A172 (cell line): ENCODE measurements at places on chromosomes 16 and 17. TPM values are rescaled to one million over a fixed set of nuclear protein-coding genes. Genes with fewer than 3 reads are reported as not detected.

Gene TBC1D3I
- total RNA-seq: 0.22 TPM in 1 of 2 replicates, not detected in the other

Gene MT1F
- not detected in 2 replicates for total RNA-seq

Gene CDH11
- total RNA-seq: 23.8 and 26.9 TPM in 2 replicates

Gene CNTD1
- total RNA-seq: 0.03 and 0.29 TPM in 2 replicates

Gene ATP2A3
- total RNA-seq: 1.3 and 5.8 TPM in 2 replicates

Gene ETV4
- total RNA-seq: 13.4 and 14.4 TPM in 2 replicates

Gene SMTNL2
- 0.34 and 1.8 TPM in 2 replicates for total RNA-seq

Gene STX8
- 57.1 and 57.3 TPM in 2 replicates for total RNA-seq

Gene PRSS53
- total RNA-seq: 2.0 and 3.5 TPM in 2 replicates

Gene TBC1D28
- 0.12 TPM in 1 of 2 replicates, not detected in the other for total RNA-seq
